Epithelial cell of umbilical artery (primary cell): ENCODE measurements at places on chromosomes 3 and 15. TPM values are rescaled to one million over a fixed set of nuclear protein-coding genes. Genes with fewer than 3 reads are reported as not detected.

The ZNF80 gene
- total RNA-seq, result not detected in 2 replicates

The FMN1 gene
- under 0.01 and 0.15 TPM in 2 replicates for total RNA-seq

The BFSP2 gene
- total RNA-seq, result not detected in 2 replicates

The NEK10 gene
- total RNA-seq, result 1.8 and 1.9 TPM in 2 replicates

The NSUN3 gene
- 10.4 and 11.7 TPM in 2 replicates for total RNA-seq

The TRH gene
- not detected in 2 replicates for total RNA-seq

The AGTR1 gene
- total RNA-seq, result under 0.01 TPM in 1 of 2 replicates, not detected in the other

The P2RY13 gene
- total RNA-seq, result not detected in 2 replicates

The SKOR1 gene
- under 0.01 TPM in 1 of 2 replicates, not detected in the other for total RNA-seq

The MEIS2 gene
- 17.9 and 40.0 TPM in 2 replicates for total RNA-seq

The AHSG gene
- total RNA-seq, result not detected in 2 replicates

The TMEM212 gene
- total RNA-seq, result under 0.01 TPM in 1 of 2 replicates, not detected in the other

The XCR1 gene
- not detected in 2 replicates for total RNA-seq

The PARP9 gene
- total RNA-seq, result 12.7 and 115 TPM in 2 replicates

The LDHAL6B gene
- not detected in 2 replicates for total RNA-seq

The GOLGA6D gene
- not detected in 2 replicates for total RNA-seq

The CELSR3 gene
- total RNA-seq, result under 0.01 and 0.15 TPM in 2 replicates

The MESP2 gene
- under 0.01 and 0.15 TPM in 2 replicates for total RNA-seq
